ENCODE measurements at places on chromosomes 2 and 18.
A peak's percentile ranks its signal among the peaks of the same experiment; 100 is the strongest.

- no peak for DNase-seq
Observed at GRCh38 chr2:62586981-62587380, 81.0 kb upstream of the TMEM17 start.

DNA sequence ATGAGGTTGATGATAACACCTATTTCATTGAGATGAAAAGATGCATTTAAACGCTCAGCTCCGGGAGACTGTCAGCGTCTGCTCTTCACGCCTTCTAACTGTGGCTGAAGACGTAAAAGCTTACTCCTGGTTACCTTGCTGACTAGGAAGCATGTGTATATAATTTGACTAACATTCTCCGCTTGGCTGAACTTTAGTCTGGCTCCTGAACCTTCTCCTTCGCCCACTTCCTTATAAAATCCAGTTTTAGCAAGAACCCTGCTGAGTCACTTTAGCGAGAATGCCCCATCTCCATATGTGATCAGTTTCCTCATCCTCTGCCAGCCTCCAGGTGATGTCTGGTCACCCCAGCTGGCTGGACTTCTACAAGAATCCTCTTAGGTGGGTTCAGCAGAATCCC lies 12.7 kb upstream of the CREG2 start:
- DNase-seq = peak; percentile 93

- no peak for DNase-seq
Observed at GRCh38 chr2:147386284-147386683, 458.5 kb upstream of the ACVR2A start.

DNA sequence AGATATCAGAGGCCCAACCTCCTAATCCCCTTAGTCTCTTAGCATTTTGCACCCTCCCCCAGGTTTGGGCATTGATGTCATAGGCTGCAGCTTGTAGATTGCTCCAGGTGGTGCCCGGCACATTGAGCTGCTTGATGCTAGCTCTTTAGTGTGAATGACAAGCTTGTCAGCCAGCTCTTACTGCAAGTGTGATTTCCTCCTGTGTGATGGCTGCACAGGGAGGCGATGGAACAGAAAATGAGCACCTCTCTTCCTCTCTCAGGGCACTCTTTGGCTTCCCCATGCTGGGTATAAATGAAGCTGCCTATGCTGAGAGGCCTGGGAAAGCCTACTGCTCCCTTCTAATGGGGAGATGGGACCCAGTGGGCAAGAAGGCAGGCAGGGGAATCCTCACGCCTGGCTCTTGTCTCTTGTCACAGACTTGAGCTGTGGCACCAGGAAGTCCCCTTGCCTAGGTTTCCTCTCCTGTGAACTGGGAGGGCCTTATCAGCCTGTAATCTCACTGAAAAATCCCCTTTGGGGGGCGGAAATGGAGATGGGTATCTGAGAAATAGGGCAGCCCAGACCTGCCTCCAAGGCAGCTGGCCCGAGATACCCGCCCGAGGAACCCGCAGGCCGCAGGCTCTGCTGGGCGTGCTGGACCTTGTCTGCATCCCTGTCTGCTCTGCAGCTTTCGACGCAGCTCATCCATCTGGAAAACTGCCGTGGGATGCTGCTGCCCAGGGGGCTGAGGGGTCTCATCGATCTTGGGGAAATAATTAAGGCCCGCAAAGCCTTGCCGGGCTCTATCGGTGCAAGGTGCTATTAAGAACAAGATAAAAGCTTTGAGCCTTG lies 163.5 kb upstream of the CXCR4 start:
- no peak for DNase-seq

DNA sequence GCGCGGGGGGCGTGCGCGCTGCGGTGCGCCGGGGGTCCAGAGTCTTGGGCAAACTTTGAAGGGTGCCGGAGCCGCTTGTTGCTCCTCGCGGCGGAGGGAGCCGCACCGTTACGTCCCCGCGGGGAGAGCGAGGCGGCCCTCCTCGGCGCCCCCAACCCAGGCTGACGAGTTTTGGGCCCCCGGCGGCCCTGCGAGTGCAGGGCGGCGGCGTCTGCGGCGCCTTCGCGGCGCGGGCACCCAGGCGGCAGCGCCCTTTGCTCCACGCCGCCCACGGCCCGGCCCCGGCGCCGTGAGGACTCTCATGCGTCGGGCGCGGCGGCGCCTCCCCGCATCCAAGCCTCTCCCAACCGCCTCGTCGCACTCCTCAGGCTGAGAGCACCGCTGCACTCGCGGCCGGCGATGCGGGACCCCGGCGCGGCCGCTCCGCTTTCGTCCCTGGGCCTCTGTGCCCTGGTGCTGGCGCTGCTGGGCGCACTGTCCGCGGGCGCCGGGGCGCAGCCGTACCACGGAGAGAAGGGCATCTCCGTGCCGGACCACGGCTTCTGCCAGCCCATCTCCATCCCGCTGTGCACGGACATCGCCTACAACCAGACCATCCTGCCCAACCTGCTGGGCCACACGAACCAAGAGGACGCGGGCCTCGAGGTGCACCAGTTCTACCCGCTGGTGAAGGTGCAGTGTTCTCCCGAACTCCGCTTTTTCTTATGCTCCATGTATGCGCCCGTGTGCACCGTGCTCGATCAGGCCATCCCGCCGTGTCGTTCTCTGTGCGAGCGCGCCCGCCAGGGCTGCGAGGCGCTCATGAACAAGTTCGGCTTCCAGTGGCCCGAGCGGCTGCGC lies 814 bp downstream of the FZD7 start:
- no peak for DNase-seq

DNA sequence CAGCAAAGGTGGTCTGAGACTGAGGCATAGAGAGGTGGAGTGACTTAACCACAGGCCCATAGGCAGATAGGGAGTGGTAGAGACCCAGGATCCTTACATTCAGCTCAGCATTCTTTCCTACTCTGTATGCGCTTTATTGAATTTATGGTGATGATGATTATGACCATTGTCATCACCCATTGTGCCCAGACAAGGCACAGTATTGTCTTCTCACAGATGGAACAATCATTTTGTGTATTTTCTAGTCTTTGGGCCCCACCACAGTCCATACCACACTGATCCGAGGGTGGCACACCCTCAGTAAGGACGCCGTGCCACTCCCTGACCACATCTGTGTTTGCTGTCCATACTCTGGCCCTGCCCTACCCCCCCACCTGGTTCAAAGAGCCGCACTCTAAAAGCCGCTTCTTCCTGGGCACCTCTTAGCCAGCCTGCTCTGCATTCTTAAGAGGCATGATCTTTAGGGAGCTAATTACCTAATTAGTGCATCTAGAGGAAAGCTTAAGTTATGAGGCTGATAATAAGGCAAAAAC lies 179.6 kb upstream of the SMAD2 start:
- DNase-seq = no peak

DNA sequence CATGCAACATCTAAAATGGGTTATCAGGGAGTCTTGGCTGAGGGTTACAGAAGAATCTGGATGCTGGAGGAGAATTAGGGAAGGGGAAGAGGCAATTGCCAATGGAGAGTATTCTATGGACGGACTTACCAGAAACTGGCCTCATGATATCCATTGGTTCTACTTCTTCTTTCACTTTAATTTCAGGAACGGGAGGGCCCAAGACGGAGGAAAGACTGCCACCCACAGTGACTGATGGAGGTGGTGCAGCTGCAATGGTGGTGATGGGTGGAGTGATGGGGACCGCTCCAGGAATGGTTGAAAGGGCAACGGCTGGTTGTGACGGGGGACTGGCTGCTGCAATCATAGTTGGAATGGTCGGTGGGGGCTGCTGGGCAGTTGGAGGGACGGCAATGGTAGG lies 69.1 kb upstream of the AMMECR1L start:
- DNase-seq = no peak

- no peak for DNase-seq
Observed at GRCh38 chr2:128362889-128363228, 44.2 kb upstream of the HS6ST1 start.

DNA sequence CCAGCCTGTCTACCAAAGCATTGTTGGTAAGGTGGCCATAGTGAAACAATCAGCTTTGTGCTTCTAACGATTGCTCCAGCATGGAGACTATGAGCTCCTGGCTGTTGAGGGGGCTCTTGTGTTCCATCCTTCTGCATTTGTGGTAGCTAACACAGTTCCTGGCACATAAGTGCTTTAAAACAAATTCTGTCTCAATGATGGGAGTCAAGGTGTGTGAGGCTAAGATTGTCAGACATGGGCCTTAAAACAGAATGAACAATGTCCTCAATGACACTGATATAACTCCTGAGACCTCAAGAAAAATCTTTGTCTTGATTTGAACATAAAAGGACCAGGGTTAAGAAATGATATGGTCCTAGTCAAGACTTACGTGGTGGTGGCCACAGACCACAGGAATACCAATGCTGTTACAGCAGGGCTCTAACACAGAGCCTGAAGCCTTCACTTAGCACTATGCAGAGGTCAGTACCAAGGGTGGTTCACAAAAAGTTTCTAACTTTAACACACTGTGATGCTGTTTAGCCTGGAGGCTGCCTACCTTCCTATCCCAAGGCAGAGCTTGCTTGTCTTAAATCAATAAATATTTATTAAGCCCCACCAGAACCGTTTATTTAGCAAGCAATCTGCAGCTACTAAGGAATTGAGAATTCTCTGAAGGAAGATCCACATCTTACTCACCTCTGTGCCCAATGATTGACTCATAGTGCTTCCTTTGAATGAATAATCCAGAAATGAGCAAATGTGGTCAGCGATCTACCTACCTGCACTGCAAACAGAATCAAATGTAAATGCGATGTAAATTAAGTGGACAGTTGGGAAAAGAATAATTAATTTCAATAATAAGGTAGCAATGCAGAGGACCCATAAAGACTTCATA lies 35.1 kb downstream of the EVA1A start:
- DNase-seq = peak; percentile 38

- no peak for DNase-seq
Observed at GRCh38 chr2:175852879-175853615, 149.0 kb downstream of the LNPK start.

DNA sequence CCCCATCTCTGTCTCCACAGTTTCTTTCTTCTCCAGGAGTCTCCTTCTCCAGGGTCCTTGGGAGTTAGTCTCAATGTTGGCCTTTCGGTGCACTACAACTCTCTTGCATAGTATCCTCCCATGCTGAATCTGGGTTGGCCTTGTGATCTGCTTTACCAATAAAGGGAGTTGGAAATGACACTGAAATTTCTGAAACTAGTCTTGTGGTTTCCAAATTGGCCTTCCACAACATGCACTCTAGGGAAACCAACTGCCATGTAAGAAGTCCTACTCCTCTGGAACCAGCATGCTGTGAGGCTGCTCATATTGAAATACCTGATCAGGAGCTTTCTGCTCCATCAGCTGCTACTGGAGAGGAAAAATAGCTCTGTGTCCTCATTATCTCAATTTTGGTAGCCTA lies 9.9 kb upstream of the ABHD3 start:
- no peak for DNase-seq

- DNase-seq = peak; percentile 18
Observed at GRCh38 chr2:209556354-209556961, 132.6 kb downstream of the MAP2 start.

- no peak for DNase-seq
Observed at GRCh38 chr2:85861180-85861579, 27.6 kb downstream of the ST3GAL5 start.

GRCh38 chr2:201969938-201970785 lies 63.5 kb upstream of the FZD7 start:
- no peak for DNase-seq
